Lower lobe of right lung (tissue), 2 donors: ENCODE measurements at places on chromosomes 16 and 17.

DNA sequence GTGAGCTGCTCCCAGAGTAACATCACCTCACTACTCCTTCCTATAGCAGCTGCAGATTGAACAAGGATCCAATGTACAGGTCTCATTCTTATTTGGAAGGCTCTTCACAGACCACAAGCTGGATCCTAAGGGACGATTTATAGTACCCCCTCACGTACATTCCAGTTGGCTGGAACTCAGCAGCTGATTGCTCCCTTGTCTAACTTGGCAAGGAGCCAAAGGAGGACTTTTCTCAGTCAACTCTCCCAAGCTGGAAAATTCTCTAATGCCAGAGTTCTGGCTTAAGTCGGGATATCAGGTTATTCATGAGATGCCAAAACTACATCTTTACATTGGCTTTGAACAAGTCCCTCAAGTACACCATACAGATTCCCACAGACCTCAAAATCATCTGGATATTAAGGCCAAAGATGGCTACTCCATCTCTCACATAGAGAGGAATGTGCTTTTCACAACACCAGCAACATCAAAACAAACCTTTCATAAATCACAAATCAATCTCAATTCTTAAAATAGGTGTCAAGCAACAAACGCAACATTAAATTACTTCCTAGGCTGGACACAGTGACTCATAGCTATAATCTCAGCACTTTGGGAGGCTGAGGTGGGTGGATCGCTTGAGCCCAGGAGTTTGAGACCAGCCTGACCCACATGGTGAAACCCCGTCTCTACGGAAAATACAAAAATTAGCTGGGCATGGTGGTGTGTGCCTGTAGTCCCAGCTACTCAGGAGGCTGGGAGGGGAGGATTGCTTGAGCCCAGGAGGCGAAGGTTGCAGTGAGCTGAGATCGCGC, 39.3 kb downstream of the SMG6 start:
- DNase-seq: no peak

DNA sequence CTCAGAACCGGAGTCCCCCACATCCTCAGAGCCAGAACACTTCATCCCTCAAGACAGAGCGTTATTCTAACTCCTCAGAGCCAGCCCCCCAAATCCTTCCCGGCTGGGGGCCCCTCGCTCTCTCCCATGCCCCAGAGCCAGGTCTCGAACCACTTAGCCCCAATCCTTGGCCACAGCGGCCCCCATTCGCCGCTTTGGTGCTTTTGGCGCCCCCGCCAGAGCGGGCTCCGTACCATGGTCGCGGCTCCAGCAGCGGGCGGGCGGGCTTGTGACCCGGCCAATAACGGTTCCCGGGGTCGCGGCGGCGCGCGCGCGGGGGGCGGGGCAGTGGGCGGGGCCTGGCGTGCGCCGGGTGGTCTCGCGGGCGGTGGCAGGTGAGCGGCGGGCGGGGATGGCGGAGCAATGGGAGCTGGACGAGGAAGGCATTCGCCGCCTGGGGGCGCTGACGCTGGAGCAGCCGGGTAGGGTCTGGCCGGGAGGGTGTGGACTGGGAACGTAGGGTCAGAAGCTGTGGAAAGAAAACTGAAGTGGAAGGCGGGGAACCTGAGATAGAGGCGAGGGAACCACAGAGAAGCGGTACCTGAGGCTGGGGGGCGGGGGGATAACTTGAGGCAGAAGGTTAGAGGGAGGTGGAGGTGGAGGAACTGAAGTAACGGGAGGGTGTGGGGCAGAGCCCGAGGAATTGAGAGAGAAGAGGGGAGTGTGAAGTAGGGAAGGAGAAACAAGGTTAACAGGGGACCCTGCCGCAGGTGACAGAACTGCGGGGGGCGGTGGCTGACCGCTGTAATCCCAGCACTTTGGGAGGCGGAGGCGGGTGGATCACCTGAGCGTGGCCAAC, at the start of the genes KCTD19 and LRRC36:
Gene KCTD19 (minus strand): TSS at position 270 of the 838 bp plus-strand sequence. CDS start 34 bp downstream, at position 236.
Gene LRRC36 (plus strand): TSS at position 344 of the 838 bp plus-strand sequence. CDS start 48 bp downstream, at position 392.
- peak; percentile 84 for DNase-seq

- DNase-seq: no peak
These were observed 9.0 kb upstream of the CACNA1H start for GRCh38 chr16:1143761-1144450.

DNA sequence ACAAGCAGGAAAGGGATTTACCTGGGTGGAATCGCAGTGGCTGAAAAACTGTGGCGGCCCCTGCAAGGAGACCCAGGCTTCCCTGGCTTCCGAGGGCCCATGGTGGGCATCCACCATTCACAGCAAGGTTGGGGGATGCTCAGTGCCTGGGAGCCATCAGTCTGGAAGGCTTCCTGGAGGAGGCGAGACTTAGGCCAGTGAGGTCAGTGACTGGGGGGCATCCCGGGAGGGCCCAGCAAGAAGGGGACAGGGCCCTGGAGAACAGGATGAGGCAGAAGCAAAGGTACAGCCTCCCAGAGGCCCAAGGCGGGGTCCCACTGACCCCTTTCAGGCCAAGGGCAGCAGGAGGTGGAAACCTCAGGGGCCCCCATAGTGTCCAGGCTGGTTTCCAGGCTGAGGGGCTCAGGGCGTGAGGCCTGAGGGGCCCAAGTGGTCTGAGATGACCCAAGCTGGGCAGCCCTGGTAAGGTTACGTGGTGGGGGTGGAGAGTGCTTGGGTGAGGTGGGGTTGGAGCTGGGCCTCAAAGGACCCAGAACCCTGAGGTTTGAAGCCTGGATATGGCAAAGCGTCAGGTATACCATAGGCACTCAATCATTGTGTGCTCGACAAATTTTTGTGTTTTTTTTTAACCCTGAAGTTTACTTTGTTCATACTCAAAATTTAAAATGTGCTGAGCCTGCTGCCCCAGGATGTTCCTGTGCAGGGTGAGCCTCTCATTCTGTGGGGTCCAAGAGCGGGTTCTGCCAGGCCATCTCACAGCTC, 15.8 kb upstream of the SRRM2 start:
- DNase-seq: no peak

- no peak for DNase-seq
These were observed 121.0 kb downstream of the PARN start for GRCh38 chr16:14509055-14509454.

DNA sequence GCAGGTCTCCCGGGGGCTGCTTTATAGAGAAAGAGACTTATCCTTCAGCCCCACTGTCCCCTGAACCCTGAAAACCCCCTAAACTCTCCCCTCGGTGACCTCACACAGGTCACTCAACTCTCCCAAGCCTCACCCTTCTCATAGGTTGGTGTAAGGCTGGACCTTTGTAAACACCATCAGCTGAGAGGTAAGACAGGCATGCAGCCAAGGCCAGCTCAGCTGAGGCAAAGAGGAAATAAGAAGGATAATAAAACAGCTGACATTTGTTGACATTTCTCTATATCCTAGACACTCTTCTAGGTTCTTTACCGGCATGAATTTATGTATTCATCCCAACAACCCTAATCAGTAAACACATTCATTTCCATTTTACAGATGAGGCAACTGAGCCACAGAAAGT, 134.3 kb downstream of the CCT6B start:
- no peak for DNase-seq

- no peak for DNase-seq
These were observed 1.7 kb downstream of the RPRML start for GRCh38 chr17:46977348-46977747.

DNA sequence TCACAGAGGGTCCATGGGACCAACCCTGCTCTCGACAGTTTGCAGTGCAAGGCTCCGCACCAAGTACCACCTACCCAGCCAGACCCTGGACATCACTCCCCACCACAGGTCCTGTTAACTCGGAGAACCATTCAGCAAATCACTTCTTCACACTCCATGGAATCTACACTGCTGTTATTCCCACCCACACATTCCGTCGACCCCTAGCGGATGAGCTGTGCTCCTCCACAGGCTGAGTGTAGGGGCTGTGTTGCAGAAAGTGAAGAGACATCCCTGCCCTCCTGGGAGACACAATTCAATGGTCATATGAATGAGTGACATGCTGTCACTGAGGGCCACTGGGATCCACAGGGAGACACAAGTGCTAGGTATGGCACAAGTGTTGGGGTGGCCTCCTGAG, 27.5 kb downstream of the MPG start:
- no peak for DNase-seq

DNA sequence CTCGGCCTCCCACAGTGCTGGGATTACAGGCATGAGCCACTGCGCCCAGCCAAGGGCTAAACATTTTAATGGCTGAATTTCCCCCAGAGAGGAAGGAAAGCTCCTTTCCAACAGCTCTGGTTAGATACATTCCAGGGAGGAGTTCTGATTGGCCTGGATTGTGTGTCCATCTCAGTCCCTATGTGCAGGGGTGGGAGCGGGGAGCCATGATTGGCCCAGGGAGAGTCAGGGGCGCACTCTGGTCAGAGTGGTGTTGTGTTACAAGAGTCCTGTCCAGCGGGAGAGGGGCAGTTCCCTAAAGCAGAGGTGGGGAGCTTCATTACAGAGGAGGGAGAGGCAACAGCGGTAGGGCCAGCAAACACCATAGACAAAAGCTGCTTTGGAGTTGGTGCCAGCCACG, 75.0 kb downstream of the RAP1GAP2 start:
- DNase-seq: no peak

DNA sequence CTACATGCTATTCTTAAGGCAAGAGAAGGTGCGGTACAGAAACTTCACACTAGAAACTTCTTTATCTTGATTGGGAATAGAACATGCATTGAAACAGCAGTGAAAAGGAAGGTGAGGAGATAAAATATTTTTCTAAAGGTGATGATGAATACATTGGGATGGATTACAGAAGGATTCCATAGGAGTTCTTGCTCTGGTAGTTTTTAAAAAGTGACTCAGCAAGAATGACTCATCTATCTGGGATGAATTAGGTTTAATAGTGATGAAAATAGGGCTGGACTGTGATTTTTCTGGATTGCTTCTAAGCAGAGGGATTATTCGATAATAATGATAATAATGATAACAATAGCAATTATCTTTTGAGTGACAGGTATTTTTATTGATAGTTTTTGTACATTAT, 65.6 kb upstream of the HS3ST4 start:
- no peak for DNase-seq

GRCh38 chr17:27376637-27377547, 79.4 kb upstream of the KSR1 start:
- DNase-seq: no peak

DNA sequence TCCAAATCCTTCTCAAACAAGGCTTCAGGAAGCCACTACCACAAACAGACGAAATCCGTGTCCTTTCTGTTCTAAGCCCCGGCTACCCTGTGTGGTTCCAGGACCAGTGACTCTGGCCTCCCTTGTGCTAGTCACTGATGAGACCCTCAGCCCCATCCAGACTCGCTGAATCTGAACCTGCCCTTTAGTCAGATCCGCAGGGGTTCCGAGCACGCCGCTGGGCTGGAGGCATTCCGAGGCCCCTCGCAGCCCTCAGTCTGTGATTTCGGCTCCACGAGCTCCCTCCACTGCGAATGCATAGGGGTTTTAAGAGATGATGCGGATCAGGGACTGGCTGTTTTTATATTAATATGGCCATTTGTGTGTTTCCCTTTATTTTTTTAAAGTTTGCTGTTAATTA, 292.7 kb downstream of the IRF8 start:
- DNase-seq: no peak

GRCh38 chr17:38908676-38909181, 16.7 kb upstream of the LASP1NB start:
- DNase-seq: peak; percentile 50

GRCh38 chr16:67547423-67548264, 14.7 kb upstream of the CTCF start:
- peak; percentile 50 for DNase-seq

DNA sequence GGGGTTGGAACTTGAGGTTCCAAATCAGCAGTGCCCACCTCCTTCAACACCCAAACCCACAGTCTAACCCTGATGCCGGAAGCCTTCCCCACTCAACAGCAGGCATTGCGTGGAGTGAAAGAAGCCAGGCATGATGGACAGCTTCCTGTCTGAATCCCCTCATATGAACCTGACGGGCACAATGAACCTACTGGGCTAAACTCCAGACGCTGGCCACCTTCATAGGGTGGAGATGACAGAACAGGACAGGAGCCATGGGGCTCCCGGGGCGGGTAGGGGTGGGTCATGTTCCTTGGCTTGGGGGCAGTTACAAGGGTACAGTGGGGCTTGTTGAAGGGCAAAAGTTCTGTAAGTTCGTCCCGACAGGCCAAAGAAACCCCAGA, 460 bp upstream of the HSBP1 start:
- DNase-seq: no peak

DNA sequence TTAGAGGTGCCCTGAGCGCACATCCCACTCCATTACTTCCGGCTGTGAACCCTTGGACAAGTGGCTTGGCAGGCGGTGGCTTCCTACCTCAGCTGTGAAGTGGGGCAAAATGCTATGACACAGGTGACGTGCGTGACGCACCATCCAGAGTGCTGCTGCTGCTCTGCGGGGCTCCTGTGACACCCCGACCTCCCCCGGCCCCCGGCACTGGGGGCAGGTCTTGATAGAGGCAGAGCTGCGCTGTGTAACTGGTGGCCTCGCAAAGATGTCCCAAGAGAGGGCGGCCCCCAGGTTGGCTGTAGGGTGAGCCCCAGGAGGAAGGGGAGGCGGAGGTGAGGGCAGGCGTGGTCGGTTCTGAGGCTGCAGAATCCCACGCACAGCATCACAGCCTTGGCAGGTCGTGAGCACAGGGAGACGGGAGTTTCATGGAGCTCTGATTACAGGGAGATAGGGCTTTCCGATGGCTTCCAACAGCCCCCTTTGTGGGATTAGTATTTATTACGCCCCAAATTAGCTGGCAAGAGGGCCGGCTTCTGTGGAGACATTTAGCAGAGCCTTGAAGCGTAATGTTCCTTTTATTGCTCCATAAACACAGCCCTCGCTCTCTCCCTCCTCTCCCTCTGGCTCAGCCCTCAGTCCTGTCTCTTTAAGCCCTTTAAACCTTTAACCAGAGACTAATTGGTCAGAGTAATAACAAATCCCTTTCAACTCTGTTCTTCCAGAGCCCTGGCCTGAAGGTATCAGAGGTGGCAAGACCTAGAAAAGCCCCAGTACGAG, 328.1 kb downstream of the C16orf95 start:
- DNase-seq: no peak
